ENCODE measurements at places on chromosomes 2 and 18.

DNA sequence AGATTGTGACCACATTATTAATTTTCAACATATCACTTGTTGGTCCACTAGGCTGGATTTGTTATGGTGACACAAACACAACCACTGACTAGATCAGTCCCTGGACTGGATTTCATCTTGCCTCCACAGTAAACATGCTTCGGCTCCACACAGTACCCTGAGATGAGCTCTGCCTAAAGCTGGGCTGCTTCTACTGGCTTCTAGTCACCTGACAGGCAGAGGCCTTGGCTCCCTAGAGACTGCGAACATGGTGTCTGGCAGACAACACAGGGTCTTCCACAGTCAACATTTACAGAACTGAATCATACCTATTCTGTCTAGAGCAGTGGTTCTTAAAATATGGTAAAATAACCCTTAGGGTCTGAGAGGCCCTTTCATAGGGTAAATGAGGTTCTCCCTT, 69.2 kb downstream of the RIT2 start:
- no peak for DNase-seq

DNA sequence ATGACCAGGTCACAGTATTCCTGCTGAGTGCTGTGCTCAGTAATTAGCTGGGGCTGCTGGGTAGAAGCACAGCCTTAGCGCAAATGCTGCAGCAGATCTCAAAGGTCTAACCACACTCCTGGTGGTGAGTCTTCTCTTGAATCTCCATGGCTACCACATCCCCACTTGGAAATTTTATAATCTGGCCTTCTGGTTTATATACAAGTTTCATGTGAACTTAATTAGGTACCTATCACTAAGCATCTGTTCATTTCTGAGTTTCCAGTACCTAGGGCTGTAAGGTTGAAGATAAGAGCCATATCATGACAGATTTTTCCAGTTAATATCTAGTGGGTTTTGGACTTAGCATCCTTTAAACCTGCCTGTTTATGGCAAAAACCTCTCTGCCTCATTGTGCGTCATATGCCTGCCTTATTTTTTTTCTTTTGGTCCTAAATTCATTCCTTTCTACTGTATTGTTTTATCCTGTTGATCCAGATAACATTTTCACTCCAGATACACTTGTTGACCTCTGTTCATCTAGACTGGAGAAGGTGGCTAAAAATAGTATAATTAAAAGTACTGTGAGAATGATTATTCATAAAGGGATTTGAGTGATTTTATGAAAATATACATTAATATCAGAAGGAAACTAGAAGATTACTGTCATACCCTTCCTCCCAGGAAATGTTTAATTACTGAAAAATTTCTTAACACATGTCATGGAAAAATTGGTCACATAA, 168.4 kb upstream of the THUMPD2 start:
- DNase-seq: no peak

DNA sequence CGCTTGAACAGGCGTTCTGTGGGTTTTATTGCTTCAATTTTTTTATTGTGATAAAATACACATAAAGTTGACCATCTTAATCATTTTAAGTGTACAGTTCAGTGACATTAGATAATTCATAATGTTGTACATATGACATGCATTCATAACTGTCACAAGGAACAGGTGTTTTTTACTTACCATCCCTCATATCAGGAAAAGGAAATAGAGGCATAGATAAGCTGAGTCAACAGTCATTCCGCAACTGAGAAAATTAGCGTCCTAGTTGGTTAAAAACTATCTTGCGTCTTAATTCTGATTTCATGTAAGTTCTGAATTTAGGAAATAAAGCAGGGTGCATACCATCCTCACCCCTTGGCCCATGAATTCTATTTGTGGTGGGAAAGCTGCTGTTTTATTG, 36.5 kb downstream of the PLB1 start:
- DNase-seq: no peak

DNA sequence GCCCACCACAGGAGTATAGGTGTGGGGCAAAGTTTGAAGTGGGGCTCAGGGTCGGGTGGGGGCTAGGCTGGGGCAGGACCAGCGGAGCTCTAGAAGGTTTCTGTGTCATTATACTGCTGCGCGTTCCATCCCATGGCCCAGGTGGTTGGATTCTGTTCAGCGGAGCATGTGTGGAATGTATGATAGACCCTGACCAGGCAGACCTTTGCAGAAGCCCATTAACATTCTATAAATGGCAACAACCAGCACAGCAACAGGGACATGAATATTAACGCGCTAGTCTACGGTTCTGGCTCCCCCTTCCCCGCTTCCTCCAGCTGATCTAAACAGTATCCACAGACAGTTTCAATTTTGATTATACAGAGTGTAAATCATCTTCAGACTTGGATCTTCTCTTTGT, 4.1 kb upstream of the PRKCE start:
- DNase-seq: no peak

- DNase-seq: no peak
Measured at GRCh38 chr18:25236736-25237135, 115.2 kb downstream of the ZNF521 start.

DNA sequence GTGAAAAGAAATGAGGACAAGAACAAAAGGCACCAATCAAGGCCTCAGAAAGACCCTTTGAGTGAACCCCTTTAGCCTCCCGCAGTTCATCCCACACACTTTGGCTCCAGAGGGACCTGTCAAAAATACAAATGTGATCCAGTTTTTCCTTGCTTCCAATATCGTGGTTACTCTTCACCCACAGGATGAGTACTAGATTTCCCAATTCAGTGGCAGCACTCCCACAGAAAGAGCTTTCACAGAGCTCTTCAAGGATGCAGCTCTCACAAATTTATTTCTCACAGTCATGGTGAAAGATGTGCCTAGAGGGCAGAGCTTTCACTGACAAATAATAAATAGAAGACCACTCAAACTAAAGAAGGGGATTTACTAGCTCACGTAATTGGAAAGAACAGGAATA, 3.0 kb upstream of the GFPT1 start:
- DNase-seq: no peak

DNA sequence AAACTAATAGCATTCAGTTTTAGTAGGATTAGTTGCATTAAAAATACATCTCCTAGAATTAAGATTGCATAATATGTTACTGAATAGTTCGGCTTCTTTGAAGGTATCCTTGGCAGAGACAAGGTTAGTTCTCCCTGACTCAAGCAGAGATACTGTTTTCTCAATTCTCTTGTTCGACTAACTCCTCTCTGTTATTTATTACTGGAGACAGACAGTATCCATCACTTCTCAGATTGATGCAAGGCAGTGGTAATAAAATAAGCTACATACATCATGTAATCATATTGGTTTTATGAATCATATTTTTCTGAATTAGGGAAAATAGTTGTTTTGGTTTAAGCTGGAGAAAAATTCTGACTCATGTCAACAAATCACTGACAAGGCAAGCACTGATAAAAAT, 134.8 kb downstream of the SLC8A1 start:
- no peak for DNase-seq

- DNase-seq: peak; percentile 78
Measured at GRCh38 chr18:23825978-23826405, 136.7 kb downstream of the LAMA3 start.

- no peak for DNase-seq
Measured at GRCh38 chr2:180463608-180464007, 456.5 kb upstream of the CWC22 start.

GRCh38 chr2:114688241-114688640, 245.8 kb downstream of the DPP10 start:
- DNase-seq: no peak

GRCh38 chr18:37303009-37303408, 262.6 kb downstream of the CELF4 start:
- no peak for DNase-seq

- DNase-seq: no peak
Measured at GRCh38 chr2:82636402-82637020, 1822.6 kb downstream of the SUCLG1 start.

DNA sequence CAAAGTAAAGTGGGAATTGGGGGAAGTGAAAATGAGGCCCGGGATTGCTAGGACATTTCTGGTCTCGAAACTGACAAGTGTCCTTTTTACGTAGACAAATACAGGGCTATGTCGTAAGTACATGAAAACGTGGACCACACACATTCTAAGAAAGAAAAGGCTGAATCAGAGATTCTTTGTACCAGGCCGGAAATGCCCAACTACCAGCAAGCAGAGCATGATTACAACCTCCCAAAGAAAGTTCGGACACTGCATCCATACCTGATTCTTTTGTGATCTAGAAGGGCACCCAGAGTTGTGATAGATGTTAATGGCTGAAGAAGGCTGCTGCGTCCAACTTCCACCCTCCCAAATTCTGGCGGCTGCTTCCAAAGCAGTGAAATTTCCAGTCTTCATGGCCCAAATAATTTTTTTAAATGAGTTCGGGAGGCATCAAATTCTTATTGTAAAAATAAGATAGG, 1.7 kb downstream of the RBMS1 start:
- no peak for DNase-seq

DNA sequence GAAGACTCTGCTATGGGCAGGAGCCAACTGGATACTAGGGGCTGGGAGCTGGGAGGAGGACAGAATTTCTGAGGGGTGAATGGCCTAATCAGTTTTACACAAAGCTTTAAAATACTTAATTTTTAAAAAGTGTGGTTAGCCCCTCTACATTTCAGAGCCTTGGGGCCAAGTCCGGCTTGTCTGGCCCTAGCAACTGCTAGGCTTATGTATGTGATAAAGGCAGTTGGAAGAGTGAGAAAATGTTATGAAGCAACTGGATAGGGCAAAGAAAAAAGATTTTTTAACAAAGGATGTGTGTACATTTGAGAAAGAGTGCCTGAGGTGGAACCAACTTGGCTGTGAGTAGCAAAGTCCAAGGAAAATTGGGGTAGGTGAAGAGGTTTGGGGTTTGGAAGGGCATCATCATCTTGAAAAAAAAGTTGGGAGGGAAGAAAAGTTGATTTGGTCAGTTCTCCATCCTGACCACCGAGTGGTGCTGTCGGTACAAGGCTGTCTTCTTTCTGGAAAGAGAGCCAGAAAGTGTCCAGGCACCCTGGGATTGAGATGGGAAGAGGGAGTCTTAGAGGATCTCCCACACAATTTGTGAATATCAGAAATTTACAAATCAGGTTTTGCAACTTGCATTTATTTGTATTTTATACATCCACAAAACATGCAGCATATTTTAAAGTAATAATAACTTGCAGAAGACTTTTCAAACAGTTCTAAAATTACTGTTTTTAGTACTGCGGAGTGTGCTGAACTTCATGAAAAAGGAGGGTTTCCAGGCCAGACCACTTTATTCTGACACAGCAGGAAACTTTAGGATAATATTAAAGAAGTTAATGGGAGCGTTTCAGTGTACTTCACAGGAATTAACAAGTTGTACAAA, 10.5 kb upstream of the CDK15 start:
- no peak for DNase-seq

DNA sequence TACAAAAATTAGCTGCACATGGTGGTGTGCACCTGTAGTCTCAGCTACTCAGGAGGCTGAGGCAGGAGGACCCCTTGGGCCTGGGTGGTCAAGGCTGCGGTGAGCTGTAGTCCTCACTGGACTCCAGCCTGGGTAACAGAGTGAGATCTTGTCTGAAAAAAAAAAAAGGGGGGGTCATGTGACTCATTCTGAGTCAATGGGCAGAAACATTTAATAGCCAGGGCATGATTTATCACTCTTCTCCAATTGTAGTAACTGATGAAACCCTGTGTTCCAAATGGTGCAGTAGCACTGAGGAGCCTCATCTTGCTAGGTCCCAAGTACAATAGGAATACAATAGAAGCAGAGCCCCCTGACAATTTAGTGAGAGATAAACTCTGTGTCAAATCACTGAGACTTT, 78.9 kb upstream of the CCDC68 start:
- DNase-seq: no peak

DNA sequence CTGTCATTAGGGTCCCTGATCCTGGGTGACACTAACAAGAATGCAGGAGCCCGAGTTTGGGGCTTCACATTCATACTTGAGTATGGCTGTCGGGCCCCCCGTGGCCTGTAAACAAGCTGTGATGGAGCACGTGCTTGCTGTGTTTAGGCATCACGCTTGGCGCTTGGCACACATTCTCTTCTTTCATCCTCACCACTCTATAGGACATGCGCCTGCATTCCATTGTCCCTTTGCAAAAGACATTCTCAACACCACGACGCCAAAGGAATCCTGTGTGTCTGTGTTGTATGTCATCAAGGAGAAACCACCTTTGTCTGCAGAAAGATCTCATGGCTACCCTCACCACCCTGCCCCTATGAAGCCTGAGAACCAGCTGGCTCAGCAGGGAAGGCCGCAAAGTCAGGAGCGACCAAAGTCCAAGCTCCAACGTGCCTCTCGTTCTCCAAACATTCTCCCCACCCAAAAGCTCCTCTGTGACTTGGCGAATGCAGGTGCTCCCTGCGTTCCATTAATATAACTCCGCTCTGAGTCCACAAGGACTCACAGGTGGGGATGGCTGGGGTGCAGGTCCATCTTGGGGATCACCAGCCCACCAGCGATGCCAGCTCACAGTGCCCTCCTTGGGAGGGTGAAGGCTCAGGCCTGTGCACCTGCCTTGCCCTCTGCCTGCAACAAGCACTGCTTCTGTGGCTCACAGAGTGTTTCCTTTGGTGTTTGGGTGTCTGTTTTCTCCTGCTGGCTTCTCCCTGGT, 6.2 kb upstream of the PER2 start:
- DNase-seq: no peak

- DNase-seq: peak; percentile 80
Measured at GRCh38 chr18:80247393-80247841, at the start of gene PARD6G. TSS of gene PARD6G (minus strand) at chr18:80247514. CDS start at chr18:80247348, 166 bp downstream.

- DNase-seq: no peak
Measured at GRCh38 chr18:74113711-74114110, 33.9 kb downstream of the FBXO15 start.

GRCh38 chr2:20012282-20013125, at the start of gene MATN3:
TSS of gene MATN3 (minus strand) at chr2:20012668. CDS start at chr2:20012631, 37 bp downstream.
- no peak for DNase-seq

DNA sequence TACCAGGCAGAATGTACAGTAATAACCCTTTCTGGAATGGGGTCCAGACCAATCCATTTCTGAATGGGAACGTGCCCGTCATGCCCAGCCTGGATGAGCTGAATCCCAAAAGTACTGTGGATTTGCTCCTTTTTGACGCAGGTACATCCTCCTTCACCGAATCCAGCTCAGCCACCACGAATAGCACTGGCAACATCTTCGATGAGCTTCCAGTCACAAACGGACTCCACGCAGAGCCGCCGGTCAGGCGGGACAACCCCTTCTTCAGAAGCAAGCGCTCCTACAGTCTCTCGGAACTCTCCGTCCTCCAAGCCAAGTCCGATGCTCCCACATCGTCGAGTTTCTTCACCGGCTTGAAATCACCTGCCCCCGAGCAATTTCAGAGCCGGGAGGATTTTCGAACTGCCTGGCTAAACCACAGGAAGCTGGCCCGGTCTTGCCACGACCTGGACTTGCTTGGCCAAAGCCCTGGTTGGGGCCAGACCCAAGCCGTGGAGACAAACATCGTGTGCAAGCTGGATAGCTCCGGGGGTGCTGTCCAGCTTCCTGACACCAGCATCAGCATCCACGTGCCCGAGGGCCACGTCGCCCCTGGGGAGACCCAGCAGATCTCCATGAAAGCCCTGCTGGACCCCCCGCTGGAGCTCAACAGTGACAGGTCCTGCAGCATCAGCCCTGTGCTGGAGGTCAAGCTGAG, 89.6 kb downstream of the SH3BP4 start:
- no peak for DNase-seq

DNA sequence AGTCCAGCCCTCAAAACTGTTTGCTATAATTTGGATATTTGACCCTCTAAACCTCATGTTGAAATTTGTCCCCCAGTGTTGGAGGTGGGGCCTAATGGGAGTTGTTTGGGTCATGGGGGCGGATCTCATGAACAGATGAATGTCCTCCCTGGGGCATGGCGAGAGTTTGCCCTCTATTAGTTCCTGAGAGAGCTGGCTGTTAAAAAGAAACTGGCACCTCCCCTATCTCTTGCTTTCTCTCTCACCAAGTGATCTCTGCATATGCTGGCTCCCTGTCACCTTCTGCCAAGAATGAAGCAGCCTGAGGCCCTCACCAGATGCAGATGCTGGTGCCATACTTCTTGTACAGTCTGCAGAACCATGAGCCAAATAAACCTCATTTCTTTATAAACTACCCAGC, 12.0 kb downstream of the LNPK start:
- DNase-seq: no peak

Measured in occipital lobe (tissue), 3 donors.